ENCODE measurements at places on chromosomes 2 and 18.

GRCh38 chr2:159608723-159609308 lies 7.5 kb downstream of the BAZ2B start:
- DNase-seq, result peak; percentile 17

DNA sequence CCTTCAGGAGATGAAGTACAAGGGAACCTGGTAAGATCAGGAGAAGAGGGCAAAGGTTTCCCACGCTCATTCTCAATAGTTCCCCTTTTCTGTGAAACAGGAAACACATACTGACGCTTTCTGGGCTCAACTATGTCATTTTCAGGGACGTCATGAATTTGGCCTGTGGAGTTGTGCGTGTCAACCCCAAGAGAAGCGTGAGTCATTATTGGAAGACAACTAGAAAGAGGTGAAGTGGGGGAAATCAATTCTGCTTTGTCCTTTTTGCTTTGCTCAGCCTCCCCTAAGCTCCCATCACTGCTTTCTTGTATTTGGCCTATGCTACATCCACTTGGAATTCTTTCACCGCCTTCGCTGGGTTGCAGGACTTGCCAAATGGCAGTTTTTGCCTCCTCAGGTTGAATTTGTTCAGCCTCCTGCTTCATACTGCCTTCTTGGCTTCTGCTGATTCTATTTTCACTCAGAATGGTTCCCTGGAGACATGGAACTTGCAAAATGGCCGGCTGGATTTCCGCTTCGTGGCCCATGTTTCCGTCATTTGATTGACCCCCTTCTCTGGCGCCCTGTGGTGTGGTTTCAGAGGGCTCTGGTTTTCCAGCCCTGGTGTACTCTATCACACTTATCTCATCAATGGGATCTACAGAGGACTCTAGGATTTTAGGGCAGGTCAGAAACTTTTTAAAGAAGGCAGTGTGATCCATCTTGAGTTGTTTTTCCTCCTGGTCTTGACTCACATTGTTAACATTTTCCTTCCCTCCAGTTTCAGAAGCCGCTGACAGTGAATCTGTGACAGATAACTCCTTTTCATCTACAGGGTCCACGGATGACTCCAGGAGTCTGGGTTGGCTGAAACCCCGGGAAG lies 93.3 kb downstream of the ALPK2 start:
- DNase-seq, result peak; percentile 92

DNA sequence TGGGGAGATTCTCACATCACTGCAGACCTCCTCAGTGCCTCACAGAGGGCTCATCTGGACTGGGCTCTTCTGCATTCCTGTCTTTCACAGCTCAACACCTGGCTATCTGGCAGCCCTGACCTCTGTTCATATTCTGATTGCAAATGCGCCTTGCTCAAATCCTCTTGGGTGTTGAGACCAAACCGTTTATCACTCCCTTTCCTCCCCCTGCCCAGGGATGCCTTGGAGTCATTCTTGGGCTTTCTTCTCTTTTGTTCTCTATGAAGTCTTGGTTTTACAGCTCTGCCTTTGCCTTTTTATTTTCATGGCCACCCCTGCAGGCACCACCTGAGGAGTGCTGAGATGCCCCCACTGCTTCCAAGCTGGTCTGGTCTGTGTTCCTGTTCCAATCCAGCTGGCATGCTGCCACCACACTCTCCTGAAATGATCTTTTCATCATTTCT lies 26.3 kb downstream of the TUBB6 start:
- DNase-seq, result no peak

DNA sequence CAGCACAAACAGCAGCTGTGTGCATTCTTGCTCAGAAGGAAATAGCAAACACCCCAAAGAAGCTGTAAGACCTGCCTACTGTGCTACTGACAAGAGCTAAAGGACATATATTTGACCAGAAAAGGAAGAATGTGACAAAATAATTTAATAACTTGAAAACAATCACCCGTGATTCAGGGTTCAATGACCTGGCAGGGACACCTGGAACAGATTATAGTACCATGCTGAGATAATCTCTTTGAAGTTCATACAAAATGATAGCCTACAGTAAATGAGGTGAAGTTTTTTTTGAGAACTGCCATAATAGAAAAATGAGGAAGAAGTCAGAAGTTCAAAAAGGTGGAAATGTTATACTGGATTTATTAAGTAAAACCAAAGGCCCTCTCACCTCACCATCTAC lies 324.8 kb upstream of the GULP1 start:
- no peak for DNase-seq

GRCh38 chr18:8767340-8767739 lies 62.0 kb downstream of the MTCL1 start:
- DNase-seq, result no peak

DNA sequence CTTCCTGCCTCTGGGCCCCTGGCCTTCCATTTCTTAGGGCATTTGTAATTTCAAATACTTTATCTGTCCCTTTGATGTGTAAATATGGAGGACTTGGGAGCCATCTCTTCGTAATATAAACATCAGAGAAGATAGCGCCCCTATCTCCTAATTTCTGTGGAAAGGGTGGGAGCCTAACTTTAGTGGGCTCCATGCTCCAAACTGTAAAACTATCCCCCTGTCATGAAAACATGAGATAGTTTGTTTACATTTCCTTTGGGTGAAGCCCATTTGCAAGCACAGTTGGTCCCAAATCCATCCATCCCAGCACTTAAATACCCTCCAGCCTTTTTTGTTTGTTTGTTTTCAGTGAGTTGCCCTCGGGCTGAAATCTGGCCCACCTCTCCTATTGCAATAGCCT lies 782.6 kb upstream of the FSHR start:
- no peak for DNase-seq

DNA sequence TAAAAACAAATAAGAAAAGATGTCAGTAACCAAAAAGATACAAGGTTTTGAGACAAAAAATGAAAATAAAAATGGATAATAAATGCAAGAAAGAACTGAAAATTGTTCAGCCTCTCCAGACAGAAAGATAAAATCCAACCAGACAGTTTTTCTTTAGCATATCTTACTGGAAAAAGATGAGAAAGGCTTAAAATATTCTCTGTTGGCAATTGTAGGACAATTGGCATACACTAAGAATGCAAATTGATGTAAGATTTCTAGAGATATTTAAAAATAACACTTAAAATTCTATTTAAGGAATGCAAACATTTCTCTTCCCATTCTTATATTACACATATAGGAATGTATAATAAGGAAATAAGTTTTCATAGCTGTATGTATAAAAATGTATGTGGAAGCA lies 590.6 kb downstream of the DSC3 start:
- no peak for DNase-seq

- DNase-seq, result no peak
These were observed 222.6 kb upstream of the LRRTM1 start for GRCh38 chr2:80527119-80527518.

GRCh38 chr2:100887713-100888495 lies 68.0 kb downstream of the NPAS2 start:
- no peak for DNase-seq

DNA sequence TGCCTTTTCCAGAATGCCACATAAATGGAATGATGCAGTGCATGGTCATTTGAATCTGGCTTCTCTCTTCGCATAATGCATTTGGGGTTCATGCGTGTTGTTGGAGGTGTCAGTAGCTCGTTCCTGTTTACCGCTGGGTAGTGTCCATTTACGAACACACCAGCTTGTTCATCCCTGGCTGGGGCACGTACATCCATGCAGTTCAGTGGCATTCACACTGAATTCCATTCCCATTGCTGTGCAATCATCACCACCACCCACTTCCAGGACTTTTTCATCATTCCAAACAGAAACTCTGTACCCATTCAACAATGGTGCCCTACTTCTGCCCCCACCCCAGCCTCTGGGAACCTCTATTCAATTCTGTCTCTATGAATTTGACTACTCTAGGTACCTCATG lies 14.7 kb upstream of the CIDEA start:
- no peak for DNase-seq

GRCh38 chr2:230317366-230317765 lies 9.6 kb upstream of the SP140L start:
- no peak for DNase-seq

GRCh38 chr2:48829036-48829435 lies 73.5 kb upstream of the LHCGR start:
- DNase-seq, result no peak

DNA sequence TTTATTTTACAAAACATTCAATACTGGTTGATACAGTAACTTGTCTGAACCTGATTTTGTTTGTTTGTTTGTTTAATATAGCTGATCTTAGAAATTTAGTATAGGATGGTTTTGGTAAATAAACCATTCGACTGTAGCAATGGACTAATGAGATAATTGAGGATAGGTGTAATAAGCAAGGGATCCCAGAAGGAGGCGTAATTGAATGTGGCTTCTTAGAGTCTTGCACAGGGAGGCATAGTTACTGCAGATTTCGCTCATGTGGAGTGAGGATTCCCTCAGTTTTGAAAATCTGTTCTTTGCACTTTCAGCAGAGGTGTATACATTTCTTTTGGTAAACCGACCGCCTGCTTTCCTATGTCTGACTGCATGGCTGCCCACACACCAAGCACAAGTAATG lies 709.6 kb downstream of the SOCS6 start:
- DNase-seq, result no peak

DNA sequence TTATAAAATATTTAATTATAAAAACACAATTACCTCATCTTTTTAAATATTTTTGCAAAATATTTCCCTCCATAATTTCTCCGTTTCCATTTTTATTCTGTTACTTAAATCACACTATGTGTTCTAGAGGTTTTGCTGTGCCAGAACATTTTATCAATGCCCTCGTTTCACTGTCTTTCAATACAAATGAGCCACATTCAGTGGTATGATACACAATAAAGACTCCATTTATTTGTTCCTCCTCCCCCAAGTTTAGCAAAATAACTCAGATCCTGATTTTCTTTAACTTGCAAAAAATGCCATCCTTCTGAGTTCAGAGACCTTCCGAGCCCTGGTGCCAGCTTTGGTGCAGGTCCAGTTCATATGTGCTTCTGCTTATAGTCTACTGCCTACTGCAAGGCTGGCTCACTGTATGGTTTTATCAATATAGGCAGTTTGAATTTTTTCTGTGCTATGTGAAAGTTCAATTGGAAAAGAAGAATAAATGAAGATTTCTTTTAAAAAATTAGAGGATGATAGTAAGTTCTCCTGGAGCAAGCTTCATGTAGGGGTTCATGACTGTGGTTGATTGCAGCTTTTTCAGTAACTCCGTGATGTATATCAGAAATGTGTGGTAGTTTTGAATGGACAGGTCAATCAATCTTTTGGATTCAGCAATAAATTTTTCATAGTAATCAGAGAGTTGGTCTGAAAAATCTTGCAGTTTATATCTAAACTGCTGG lies 42.5 kb downstream of the APOB start:
- DNase-seq, result no peak

GRCh38 chr2:53827398-53828175 lies 32.2 kb downstream of the GPR75 start:
- no peak for DNase-seq

Measured in MV-4-11 (cell line).